ENCODE measurements at places on chromosomes 6 and 20.

GRCh38 chr6:71621918-71622519 is 264.3 kb upstream of the RIMS1 start:
- DNase-seq = no peak

DNA sequence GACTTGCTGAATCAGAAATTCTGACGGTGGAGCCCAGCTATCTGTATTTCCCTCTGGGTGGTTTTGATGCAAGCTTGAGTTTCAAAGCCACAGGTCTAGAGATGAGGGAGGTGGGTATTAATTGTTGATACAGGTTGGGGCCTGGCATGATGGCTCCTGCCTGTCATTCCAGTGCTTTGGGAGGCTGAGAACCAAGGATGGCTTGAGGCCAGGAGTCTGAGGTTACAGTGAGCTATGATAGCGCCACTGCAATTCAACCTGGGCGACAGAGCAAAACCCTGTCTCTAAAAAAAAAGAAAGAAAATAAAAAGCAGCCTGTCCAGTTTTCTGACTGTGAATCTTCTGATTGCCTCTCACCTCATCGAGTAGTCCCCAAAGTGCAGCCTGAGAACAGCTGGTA is 184.8 kb upstream of the SASH1 start:
- no peak for DNase-seq

DNA sequence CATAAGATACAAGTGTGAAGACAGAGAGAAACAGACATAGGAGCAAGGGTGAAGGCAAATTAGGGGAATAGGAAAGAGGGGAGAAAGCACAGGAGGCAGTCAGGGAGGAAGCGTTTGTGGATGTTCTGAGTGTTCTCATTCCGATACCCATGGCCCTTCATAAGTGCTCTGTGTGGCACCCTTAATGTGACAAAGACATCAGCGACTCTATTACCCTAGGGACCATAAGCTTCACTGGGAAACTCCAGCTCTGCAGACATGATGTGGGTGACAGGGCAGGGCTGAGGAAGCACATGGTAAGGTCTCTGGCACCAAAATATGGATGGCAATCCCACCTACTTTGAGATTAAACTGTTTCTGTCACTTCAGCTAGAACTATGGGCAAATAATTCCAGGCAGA is 33.0 kb downstream of the F13A1 start:
- DNase-seq = no peak

GRCh38 chr6:151436802-151437201 is 15.1 kb downstream of the RMND1 start:
- no peak for DNase-seq

GRCh38 chr6:27066802-27067201 is 180.7 kb upstream of the PRSS16 start:
- DNase-seq = no peak

DNA sequence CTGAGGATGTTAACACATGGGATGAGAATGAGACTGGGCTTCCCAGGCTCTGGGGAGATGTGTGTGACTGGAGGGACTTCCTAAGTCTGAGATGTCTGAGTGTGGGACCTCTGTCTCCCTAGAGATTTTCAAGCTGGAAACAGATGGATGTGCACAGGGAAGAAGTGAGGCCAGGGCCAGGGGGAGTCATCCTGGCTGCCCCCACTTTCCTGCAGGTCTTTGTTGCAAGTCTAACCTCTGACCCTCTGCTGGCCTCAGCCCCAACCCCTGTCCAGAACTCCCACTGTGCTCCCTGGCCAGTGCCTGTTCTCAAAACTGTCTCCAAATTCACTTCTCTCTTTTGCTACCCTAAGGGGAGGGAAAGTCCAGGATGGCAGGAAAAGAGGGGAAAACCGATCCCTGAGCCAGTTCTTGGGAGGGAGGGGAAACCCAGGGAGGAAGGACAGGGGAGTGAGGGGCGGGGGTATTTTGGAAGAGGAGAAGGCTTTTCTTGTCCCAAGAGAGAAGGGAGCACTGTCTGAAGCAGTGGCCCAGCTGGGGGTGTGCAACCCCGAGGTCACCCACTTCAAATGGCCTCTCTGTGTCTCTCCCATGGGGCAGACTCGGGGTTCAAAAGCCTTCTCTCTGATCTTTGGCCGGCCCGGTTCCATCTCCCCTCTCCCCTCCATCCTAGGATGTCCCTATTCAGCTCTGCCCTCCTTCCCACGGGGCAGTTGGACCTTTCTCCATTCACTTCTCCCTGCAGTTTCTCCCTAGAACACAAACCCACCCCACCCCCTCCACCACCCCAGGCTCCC is 3.1 kb downstream of the PPP1R18 start:
- no peak for DNase-seq

GRCh38 chr6:49540614-49541013 is 9.9 kb upstream of the C6orf141 start:
- DNase-seq = no peak

DNA sequence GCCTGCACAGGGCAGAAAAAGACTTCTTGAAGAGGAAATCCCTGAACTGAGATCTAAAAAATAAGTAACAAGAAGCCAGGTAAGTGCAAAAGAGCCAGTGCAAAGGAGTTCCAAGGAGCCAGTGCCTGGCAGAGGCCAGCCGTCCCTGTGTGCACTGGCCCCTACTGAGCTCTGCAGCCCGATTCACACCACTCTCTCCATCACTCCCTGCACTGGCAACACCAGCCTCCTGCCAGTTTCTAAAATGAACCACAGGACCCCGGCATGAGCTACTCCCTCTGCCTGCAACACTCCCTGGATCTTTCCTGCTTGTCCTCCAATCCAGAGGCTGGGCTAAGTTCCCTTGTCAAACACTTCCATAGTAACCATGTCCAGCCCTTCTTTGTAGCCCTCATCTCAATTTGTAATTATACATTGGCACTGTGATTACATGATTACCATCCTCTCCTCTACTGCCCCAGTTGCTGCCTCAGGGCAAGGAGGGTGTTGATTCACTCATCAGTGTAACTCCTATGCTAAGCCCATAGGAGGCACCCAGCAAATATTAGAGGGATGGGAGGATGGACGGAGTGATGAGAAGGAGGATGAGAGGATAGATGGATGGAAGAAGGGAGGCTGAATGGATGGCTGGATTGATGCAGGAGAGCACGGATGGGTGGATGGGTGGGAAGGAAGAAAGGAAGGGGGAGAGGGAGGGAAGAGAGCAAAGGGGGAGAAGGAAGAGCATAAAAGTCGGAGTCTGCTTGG is 49.3 kb downstream of the SIRPA start:
- DNase-seq = no peak

- no peak for DNase-seq
Observed at GRCh38 chr6:155120034-155120433, 124.9 kb downstream of the TIAM2 start.

GRCh38 chr20:6180531-6180930 is 57.7 kb upstream of the FERMT1 start:
- DNase-seq = no peak

- DNase-seq = no peak
Observed at GRCh38 chr20:38836991-38837390, 31.5 kb downstream of the PPP1R16B start.

GRCh38 chr6:45265246-45265645 is 62.9 kb upstream of the RUNX2 start:
- DNase-seq = no peak

DNA sequence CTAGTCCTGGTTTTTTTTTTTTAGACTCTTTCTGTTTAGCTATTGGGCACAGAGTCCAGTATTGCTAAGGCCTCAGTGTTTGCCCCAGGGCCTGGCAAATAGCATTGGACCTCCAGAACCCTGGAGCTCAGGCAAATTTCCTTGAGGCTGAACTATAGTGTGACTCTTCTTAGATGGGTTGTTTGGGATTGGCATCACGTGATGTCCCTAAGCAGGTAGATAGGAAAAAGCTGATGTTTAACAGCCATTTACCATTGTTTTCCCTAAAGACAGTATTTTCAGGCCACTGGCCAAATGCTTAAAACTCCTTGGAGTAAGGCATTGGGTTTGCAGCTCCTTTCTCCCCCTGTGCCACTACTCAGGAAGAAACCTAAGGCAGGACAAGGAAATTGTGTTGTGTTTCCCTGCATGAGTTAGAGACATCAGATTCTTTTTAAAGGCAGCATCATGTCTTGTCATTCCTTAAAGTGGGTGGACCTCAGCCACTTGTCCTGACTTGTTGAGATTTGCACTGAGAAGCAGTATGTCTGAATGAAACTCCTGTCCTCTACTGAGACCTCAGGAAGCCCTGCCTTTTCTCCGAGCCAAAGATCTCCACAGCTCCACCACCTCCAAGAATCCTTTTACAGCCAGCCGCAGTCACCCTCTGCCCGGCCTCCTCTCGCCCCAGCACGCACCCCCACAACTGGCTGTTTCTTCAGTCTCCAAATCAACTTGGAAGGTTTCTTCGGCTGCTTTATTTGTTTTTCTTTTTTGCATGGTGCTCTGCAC is 46.2 kb upstream of the RNF144B start:
- DNase-seq = no peak

DNA sequence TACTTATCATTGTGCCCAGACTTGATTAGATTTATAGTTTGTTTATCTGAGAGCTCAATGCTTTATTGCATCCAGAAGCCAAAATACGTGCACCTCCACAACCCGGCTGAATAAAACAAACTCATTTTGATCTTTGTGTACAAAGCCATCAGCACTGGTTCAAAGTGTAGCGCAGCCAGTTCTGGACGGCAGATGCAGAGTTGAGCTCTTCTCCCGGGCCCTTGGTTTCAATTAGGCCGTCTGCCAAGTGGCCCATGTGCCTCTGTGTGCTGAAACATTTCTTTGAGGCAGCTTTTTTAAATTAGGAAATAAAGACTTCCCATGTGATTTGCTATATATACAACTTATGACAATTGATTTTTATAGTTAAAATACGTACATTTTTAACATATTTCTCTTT is 96.2 kb upstream of the RSPO3 start:
- no peak for DNase-seq

GRCh38 chr6:96899019-96899418 is 1.3 kb upstream of the NDUFAF4 start:
- DNase-seq = no peak

GRCh38 chr20:5474646-5475550 is 158.1 kb upstream of the PROKR2 start:
- no peak for DNase-seq

- no peak for DNase-seq
Observed at GRCh38 chr20:62761759-62762131, 34.5 kb upstream of the MRGBP start.

- DNase-seq = no peak
Observed at GRCh38 chr20:16641511-16642023, 68.3 kb upstream of the KIF16B start.

- no peak for DNase-seq
Observed at GRCh38 chr6:157314705-157315321, 8.5 kb downstream of the TMEM242 start.

GRCh38 chr6:18186033-18186432 is 30.8 kb downstream of the KDM1B start:
- no peak for DNase-seq

DNA sequence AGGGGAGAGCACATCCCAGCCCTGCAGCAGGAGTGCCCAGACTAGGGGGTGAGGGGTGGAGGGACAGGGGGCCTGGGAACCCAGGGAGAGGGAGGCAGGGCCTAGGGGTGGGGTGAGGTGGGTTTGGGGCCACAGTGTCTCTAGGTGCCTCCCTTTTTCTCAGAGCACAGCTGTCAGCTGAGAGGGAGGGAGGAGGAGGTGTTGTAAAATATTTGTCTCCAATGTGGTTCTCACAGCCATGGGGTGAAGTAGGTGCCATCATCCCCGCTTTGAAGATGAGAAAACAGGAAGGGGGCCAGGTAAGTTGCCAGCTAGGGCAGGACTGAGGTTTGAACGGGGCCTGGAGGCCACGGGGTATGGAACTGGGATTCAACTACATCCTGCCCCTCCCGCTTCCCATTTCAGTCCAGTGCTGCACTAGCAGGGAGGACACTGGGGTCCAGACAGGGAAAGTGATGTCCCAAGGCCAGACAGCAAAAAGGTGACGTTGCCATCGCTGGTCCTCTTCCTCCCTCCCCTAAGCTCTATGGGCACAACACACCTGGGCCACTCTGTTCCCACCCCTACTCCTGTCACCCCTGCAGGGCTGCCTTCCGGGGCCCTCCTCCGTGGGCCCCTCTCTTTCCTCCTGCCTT is 20.3 kb downstream of the PACSIN1 start:
- no peak for DNase-seq

DNA sequence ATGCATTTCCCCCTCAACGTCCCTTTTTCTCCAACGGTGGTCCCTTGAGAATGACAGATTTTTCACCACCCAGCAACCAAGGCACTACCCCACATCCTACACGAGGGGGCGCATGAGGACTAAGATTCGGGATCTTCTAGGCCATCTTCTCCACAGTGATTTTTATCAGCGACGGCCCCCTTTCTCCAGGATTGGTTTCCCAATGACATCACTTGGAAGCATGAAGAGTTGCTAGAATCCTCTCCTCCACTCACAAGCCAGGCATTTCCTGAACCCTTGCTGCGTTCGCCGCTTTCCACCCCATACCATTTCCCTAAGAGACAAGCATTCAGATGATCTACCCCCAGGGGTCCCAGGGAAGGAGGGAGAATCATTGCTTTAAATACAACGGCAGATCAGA is 252.0 kb downstream of the HIVEP2 start:
- DNase-seq = peak; percentile 15

- no peak for DNase-seq
Observed at GRCh38 chr6:35199866-35200265, 13.9 kb upstream of the SCUBE3 start.

- DNase-seq = no peak
Observed at GRCh38 chr6:46993846-46994245, 48.3 kb downstream of the ADGRF1 start.

GRCh38 chr6:87212596-87212995 is 57.2 kb downstream of the ZNF292 start:
- no peak for DNase-seq

DNA sequence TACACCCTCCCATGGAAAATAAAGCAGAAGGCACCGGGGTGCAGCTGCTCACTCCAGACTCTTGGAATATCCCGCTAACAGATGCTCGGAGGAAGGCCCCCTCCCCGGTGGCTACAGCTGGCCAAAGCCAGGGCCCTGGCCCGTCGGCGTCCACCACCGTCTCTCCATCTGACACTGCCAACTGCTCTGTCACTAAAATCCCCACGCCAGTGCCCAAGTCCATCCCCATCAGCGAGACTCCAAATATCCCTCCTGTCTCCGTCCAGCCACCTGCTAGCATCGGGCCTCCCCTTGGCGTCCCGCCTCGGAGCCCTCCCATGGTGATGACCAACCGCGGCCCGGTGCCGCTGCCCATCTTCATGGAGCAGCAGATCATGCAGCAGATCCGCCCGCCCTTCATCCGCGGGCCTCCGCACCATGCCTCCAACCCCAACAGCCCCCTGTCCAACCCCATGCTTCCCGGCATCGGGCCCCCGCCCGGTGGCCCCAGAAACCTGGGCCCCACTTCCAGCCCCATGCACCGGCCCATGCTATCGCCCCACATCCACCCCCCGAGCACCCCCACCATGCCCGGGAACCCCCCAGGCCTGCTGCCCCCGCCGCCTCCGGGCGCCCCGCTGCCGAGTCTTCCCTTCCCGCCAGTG is 143.9 kb downstream of the SOBP start:
- DNase-seq = no peak

All from HuH-7.5 (cell line).